Stimulated activated CD8-positive, alpha-beta memory T cell treated with anti-CD3 and anti-CD28 coated beads, Interleukin-7, amount 100 ng/mL, for 4 hours (primary cell): ENCODE measurements at places on chromosomes 7 and 10.

DNA sequence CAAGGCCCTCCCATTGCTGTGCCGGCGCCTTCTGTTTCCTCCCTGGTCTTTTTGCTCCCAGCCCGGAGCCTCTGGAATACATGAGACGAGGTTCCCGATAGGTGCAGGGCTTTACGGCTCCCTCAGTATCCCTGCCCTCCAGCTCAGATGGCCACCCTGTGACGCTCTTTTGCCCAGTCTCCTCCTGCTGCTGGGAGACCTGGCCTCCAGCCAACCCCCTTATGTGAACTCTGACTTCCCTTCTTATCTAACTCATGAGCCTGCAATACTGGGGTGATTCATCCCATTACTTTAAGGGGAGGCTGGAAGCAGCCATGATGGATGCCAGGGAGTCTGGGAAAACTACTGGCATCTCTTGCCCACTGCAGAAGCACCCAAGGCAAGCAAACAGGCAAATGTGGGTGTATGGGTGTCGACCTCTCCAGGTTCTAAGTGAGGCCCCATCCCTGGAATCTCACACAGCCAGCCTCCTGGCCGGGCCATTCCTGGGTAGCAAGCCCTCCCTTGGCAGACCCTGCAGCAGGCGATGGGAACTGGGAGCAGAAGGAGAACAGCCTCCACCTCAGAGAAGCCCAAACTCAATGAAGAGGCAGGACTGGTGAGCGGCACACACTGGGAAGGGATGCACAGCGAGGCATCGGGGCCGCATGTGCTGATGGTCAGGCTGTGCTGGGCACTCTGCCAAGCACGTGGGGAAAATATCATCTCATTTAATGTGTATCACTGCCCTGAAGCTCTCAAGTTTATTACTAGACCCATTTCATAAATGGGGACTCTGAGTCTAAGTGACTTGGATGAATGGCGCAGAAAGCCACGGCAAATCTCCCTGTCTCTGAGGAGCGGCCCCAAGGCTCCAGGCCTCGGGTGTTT is 97.5 kb downstream of the FAM53B start:
- DNase-seq = no peak

GRCh38 chr7:132187869-132188789 is 388.1 kb downstream of the PLXNA4 start:
- DNase-seq = no peak

DNA sequence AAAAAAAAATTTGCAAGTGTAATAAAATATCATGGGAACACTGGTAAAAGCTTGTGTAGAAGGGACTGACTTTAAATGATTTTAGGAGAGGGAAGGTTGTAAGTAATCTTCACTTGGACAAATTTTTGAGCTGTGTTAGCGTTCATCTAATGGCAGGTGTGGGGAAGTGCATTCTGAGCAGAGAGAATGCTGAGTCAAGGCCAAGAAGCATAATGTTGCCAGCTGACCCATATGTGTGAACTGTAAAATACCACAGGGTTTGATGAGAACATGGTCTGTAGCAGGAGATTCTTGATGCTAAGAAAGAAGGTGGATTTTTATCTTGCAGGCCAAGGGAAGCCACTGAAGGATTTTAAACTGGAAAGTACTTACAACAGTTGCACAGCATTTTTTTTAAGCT is 98.2 kb upstream of the ZNF32 start:
- no peak for DNase-seq

DNA sequence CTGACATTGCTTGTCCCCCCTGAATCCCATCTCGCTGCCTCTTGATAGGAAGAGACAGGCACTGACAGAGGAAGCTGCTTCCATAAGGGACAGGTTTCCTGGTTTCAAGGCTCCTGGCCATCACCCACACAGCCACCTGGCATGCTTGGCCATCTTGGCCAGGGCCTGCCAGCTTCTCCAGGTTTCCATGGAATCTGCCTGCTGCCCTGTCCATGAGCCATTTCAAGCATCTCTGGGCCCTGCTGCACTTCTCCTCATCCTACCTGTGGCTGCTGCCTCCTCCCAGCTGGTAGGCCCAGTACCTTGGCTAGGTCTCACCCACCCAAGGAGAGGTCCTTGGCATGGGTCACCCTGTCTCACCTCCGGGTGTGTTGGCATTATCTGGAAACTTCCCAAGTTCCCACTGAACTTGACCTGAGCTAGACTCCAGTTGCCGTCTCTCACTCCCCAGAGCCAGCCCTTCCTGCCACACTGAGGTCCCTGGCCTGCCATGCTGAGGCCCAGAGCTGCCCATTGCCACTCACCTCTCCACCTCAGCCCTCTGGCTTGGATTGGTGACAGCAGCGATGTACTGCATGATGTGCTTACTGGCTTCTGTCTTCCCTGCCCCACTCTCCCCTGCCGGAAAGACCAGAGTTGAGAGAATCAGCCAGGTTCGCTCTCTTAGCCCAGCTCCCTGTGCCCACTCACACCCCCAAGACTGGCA is 2.6 kb downstream of the MYO1G start:
- no peak for DNase-seq

DNA sequence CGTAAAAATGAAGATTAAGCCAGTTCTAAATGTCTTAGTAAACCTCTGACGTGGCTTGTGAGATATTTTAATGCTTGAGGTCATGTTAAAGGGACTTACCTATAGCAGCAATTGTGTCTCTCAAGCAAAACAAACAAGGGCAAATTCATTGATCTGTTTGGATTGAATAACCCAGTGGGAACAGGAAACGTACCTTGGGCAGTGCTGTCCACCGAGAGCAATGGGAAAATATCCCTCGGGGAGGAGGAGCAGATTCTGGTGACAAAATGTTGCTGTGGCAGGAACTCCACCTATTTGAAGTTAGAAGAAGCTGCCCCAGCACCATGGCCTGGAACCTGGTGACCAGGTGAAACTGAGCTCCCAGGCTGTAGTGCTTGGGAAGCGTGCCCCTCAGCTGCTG is 107.1 kb upstream of the FZD8 start:
- no peak for DNase-seq

DNA sequence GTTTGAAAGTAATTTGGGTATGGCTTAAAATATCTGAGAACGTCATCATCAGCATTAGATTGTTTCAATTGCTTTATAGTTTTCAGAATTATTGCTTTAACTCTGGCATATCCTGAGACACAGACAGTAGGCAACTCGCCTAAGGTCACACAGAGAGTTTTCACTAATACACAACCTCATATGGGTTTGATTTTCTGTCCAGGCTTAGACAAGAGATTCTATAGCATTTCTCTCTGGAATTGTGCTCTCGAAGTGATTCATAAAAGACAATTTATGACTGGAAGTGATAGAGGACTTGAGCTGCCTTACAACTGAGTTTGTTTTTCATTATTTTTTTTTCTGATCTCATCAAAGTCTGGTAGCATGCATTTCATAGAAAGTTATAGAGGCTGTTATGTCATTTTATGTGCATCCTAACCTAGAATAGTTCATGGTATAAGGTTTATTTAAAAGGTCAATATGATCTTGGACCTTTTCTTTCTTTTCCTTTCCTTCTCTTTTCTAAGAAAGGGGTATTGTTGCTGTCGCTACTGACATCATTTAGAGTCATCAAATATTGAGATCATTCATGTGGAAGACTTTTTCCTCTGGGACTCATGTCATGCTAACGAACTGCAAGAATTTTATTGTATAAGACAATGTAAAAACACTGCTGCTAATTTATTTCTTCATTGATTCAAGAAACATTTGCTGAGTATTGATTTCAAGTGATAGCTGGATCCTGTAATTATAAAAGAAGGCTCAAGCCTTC is 278.2 kb downstream of the PLXDC2 start:
- no peak for DNase-seq

GRCh38 chr7:128863433-128863989 is 855 bp downstream of the ATP6V1F start:
- DNase-seq = peak; percentile 8
